ENCODE measurements at places on chromosomes 13 and 19. TPM values are rescaled to one million over a fixed set of nuclear protein-coding genes. Genes with fewer than 3 reads are reported as not detected.

Gene ZNF225
- 10.8 TPM for total RNA-seq

GRCh38 chr19:16476401-16476800, 4.6 kb upstream of the EPS15L1 start:
- no peak for DNase-seq

GRCh38 chr13:69956349-69956748, 151.3 kb upstream of the ATXN8OS start:
- DNase-seq, result no peak

Gene METTL21C
- total RNA-seq, result 1.8 TPM

GRCh38 chr19:48458016-48458415, 2.6 kb downstream of the KCNJ14 start:
- DNase-seq, result no peak

DNA sequence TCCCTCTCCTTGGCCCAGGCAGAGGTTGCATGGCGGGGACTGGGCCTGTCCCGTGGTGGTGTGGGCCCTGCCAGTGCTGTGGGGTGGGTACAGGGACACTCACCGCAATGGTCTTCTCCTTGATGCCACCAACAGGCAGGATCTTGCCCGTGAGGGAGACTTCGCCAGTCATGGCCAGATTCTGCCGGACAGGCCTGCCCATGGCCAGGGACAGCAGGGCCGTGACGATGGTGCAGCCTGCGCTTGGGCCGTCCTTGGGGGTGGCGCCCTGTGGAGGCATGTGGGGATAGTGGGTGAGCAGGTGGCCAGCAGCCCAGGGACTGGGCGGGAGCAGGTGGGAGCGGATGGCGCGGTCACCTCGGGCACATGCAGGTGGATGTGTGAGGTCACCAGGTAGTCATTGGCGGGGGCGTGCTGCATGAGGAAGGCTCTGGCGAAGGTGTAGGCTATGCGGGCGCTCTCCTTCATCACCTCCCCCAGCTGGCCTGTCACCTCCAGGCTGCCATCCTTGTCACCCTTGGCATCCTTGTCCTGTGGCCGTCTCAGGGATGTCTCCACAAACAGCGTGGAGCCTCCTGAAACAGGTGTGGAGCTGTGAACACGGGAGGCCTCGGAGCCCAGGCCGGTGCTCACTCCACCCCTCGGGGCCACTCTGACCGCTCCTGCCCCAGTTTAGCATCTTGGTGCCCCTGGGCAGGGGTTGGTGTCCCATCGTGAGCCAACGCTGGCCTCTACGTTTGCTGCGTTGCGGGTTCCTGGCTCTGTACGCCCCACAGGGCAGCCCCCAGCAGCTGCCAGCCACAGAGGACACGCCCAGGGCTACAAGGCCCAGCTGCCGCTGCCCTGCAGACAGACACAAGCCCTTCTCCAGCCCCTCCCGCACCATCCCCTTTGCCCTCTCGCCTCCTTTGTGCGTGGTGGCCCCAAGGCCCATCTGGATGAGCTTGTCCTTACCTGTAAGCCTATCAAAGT, 3.4 kb downstream of the RPL36 start:
- DNase-seq, result no peak

- no peak for DNase-seq
These were observed 781.0 kb upstream of the ARGLU1 start for GRCh38 chr13:107348925-107349324.

- DNase-seq, result peak; percentile 24
These were observed 39.0 kb downstream of the RCBTB2 start for GRCh38 chr13:48493851-48494250.

GRCh38 chr13:95039415-95039814, 261.8 kb downstream of the ABCC4 start:
- DNase-seq, result no peak

- no peak for DNase-seq
These were observed 121.9 kb upstream of the TMTC4 start for GRCh38 chr13:100796463-100796862.

- peak; percentile 43 for DNase-seq
These were observed 1.0 kb downstream of the DIRAS1 start for GRCh38 chr19:2719920-2720776.

Gene HSH2D
- total RNA-seq, result not detected

DNA sequence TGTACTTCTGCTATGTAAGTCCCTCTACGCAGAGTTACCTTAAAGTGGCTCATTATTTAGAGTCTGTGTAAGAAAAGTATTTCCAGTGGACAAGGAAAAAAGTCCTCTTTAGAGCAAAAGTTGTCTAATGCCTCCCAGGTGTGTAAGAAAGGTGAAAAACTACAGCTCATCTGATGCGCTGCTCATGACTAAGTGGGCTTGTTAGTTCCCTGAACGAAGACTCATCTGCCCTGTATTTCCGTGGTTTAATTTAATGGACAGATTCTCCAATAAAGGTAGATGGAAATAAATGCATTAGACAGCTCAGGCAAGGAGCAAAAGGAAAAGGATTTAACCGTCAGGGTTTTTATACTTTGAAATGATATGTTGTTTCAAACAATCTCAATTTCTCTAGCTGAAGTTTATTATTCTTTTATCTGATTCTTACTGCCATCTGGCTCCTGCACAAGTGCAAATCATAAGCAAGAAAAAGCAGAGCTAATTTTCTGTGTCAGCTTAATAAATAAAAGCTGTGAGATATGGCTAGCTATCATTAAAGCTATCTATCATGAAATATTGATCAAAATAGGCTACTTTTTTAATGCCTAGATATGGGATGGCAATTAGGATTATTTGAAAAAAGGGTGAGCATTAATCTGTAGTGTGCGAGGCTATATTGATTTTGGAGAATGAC, 73.7 kb upstream of the PCDH9 start:
- DNase-seq, result no peak

Gene CGB3
- total RNA-seq, result not detected
